ENCODE measurements at places on chromosomes 5 and 9.

- DNase-seq: no peak
Observed at GRCh38 chr9:111938427-111938800, 41.8 kb downstream of the UGCG start.

GRCh38 chr9:71361357-71361756 lies 239.9 kb upstream of the TRPM3 start:
- DNase-seq: no peak

- DNase-seq: no peak
Observed at GRCh38 chr9:90839183-90839728, 37.6 kb downstream of the SYK start.

DNA sequence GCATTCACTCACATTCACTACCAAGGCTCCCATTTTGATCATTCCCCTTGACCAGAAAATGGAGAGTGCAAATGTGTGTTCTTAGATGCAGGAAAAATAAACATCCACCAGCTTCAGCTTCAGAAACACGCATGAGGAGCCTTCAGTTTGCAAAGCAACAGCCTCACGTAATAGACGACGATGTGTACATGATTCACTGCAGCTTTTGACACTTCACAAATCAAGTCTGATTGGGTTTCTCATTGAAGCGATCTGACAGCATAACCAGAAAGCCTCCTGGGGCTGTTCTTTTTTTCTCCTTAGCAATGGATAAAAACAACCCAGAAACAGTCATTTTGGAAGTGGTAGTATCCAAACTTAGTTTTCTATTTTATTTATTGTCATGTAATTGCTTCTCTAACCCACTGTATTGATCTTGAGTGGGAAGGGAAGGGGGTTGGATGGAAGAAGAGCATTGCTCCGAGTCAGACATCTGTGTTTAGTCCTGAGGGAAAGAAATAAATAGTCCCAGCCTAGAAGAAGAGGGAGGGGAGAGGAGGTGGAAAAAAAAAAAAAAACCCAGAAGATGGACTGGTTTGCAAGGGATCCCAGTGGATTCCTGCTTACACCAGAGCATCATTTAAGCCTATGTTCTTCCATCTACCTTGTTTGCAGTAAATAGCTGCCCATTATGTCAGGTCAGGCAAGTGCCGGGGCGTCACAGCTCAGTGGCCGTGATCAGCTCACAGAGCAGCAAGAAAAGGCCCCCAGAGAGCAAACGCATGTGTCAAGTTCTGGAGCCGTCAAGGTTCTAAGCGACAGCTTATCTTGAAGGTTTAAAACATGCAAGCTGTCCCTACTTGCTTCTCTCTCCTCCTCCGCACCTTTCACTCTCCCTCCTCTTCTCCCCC lies 190.2 kb upstream of the SNX2 start:
- DNase-seq: no peak

GRCh38 chr5:165241811-165242210 lies 1736.4 kb downstream of the MAT2B start:
- DNase-seq: no peak

GRCh38 chr5:74623006-74623611 lies 17.4 kb downstream of the ENC1 start:
- DNase-seq: no peak

- DNase-seq: no peak
Observed at GRCh38 chr5:157049605-157050004, 9.3 kb downstream of the HAVCR1 start.

DNA sequence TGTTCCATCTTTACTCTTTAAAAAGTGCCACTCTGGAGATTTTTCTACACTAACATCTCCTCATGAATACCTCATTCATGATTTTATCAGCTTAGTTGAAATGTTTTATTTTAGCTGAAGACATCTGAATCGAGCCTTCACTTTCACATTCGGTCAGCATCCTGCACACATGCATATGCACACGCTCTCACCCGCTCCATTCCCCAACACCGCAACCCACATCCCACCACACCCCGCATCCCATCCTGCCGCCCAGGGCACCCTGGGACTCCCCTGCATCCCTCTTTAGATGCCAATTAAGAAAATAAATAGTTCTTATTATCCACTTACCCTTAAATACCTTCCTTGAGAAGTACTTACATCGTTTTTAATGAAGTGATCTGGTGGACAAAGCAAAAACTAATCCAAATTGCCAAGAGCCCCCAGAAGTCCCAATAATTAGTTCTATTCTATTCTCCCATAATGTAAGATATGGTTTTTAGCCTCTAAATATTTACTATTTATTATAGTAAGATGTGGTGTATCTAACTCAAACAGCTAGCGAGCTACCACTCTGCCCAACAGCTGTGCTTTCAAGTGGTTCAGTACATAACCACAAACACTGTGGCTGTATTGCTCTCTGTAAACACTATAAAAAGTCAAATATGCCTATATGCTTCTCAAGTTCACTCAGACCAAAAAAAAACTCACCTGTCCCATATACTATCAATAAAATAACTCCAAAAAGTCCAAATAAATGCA lies 38.2 kb downstream of the GZMK start:
- no peak for DNase-seq

- no peak for DNase-seq
Observed at GRCh38 chr9:137396227-137396626, 26.7 kb downstream of the EXD3 start.

GRCh38 chr5:61333954-61334867 lies 2.2 kb downstream of the ZSWIM6 start:
- no peak for DNase-seq

DNA sequence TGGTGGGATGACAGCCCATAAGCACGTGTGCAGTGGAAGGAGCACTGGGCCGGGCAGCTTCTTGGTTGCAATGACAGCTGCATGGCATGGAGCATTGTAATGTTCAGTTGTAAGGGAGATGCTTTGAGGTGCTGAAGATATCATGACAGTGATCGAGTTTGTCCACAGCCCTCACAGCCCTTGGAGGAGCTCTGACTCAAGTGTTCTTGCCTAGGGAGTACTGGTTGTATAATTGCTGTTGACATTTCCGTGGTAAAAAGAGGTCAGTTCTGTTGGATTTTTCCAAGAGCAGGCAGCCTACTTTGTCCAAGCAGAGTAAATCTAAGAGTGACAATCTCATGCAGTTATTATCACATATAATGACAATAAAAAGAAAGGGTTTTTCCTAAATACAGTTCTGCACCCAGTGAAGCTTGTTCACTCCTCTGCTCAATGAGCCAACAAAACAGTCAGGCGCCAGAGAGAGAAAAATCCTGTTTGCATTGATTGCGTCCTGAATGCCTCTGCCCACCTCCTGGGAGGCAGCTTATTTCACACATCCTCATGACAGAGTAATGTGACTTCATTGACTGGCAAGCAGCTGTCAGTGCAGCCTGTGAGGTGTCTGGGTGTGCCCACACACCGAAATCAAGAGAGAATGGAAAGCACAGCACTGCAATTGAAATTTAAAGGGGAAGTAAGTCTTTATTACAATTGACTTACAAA lies 248.0 kb downstream of the NTRK2 start:
- DNase-seq: no peak

DNA sequence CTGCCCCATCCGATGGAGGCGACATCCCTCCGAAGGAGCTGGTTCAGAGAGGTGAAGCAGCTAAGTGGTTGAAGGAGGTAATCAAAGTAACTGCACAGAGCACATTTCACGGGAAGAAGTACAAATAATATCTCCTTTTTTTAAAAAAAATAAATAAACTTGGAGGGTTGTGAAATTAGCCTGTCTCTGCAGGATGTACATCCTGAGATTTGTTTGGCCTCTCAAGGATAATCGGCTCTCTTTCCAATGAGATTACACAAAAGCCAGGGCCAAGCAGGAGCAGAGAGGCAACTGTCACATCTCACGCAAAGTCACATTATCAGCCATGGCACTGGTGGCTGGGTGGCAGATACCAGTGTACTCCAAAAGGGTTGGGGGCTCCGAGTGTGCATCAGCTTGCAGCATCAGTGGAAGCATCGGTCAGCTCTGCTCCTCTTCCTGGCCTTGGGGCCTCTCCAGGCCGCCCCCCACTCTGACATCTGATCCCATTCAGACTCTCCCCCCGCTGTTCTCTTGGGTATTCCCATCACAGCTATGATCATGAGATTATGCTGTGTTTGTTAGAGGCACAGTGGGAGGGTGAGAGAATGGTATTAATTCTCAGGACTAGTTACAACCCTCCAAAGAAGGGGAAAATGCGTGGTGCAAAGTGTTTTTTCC lies 109.9 kb downstream of the UGCG start:
- DNase-seq: no peak

- no peak for DNase-seq
Observed at GRCh38 chr5:39115644-39116343, 41.6 kb upstream of the RICTOR start.

- DNase-seq: no peak
Observed at GRCh38 chr5:24094081-24094679, 550.6 kb downstream of the CDH10 start.

DNA sequence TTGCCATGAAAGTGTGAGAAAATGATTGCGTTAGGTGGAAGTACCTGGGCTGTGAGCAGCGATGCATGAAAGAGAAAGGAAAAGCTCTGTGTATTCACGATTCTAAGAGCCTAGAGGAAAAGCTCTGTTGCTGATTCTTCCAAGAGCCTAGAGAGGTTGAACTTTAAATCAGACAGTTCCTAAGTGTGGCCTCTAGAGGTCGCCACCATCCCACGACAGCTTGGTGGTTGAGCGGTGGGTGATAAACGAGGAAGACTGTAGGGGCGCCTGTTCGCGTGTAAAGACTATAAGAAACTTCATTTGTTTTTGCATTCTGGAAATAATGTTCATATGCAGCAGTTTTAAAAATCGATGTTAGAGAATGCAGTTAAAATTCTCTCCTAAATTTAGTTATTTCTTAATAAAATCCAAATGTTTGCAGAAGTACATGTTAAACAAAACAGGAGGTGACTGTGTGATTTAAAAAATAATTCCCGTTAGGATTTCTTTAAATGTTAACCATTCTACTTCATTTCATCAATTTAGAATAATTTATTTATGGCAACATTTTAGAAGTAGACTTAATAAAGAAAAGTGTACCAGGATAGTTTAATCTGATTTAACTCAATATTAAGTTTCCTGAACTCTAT lies 107.7 kb downstream of the TENT4A start:
- DNase-seq: no peak

DNA sequence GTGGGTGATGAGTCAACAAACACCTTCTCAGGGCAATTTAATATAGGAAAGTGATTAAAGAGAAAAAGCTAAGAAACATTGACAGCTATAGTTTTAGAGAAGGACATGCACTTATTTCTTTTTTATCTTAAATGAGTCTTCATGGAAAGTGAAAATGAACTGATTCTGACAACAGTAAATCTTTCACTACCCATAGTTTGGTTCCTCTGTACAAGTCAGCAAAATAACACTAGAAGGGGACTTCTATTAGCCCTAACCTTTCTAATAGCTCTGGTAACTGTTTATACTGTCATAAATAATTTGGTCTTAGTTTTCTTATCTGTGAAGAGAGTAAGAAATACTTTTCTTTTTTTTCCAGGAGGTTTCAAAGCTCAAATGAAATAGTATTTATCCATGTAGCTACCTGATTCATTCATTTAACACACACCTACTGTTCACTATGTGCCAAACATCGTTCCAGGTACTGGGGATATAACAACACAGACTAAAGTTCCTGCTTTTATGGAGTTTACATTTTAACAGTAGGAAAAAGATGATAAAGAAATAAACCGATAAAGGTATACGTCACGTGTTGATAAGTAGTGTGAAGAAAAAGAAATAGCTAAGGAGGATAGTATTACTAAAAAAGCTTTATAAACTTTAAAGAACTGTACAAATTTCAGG lies 148.2 kb downstream of the PCSK1 start:
- DNase-seq: no peak

DNA sequence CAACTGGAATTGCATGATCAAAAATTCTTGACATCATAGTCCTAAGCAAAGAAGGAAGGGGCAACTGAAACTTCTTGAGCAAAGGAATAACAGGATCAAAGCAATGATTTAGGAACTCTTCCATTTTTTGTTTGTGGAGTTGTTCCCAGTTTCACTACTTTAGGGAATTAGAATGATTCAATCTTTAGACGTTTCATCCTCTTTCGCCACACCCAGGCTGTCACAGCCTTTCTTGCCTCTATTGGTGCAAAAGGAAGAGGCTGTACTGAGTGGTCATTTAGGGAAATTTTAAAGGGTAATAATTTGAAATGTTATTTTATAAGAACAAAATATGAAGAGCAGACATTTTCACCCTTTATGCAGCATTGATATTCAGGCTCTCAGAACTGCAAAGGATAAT lies 1026.0 kb upstream of the ARRDC3 start:
- DNase-seq: no peak

DNA sequence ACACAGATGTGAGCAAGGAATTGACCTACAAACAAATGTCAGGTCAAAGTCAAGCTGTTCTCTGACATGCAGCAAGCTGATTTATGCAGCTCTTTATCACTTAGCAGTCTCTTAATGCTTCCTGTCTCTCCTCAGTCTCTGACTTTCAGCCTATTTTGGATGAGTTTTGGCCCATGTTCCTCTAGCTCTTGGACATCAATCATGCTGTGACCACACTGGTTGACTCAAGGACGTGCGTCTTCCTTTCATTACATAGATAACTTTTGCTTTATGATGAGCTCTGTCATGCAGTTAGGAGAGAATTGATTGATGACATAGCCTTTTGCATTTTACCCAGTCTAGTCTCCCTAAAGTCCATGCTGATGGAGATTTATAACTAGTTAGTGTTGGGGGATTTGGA lies 9.4 kb upstream of the REEP5 start:
- DNase-seq: no peak

- DNase-seq: no peak
Observed at GRCh38 chr9:89194421-89195130, 16.0 kb upstream of the SHC3 start.

GRCh38 chr9:36141288-36141687 lies 4.8 kb downstream of the GLIPR2 start:
- no peak for DNase-seq

GRCh38 chr5:131659290-131659689 lies 24.3 kb upstream of the RAPGEF6 start:
- no peak for DNase-seq

DNA sequence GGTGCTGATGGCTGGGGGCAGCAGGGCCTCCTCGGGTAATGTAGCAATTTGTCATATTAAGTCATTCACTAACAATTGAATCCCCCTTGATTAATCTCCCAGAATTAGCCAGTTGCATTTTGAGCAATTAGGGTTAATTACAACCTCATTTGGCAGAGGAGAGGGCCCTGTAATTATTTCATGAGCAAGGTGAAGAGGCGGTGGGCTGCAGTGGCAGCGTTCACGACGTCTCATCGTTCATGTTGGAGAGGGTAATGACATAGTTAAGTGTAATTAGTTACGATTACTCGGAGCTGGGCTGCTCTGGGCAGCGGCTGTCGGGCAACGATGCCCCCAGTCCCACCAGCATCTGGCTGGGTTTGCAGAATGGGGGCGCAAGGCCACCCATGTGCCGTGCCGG lies 46.0 kb downstream of the NEK6 start:
- DNase-seq: no peak

DNA sequence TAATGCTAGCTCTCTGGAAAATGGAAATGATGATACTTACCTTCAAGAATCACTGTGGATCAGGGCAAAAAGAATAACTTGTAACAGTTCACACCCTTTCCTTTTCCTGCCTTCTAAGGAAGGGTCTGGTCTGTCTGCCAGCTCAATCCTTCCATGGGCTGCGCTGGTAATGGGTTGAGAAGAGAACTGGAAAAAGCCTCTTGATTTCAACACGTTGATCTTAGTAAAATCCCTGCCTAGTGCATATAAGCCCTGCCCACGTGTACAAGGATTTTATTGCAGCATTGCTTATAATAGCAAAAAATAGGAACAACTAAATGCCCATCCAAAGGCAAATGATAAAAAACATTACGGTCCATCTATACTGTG lies 20.5 kb downstream of the C1QTNF2 start:
- DNase-seq: no peak

- DNase-seq: no peak
Observed at GRCh38 chr9:113148781-113149510, 1.9 kb upstream of the SLC31A2 start.
